ENCODE measurements at places on chromosomes 2 and 18.

DNA sequence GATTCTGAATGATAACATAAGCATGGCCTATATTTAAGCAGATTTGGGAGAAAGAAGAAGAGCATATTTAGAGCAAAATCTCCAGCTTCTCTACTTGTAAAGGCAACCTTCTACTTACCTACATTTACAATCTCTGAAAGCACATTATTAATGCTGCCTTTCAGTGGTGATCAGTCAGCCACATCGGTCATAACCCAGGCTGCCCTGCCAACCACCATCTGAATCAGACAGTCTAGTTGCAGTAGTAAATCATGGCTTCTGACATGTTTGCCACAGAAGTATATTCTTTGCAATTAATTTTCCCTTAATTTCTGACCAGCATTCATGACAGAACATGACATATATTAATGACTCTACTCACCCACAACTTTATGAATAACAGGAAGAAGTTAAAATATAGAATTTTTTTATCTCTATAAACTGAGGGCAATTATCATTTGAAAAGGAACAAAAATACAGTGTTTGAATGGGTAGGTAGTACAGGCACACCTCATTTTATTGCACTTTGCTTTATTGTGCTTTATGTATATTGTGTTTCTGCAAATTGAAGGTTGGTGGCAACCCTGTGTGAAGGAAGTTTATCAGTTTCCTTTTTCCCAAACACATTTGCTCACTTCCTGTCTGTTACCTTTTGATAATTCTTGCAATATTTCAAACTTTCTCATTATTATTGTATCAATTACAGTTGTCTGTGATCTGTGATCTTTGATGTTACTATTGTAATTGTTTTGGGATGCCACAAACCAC, 531.6 kb upstream of the CHAC2 start:
- DNase-seq = no peak

DNA sequence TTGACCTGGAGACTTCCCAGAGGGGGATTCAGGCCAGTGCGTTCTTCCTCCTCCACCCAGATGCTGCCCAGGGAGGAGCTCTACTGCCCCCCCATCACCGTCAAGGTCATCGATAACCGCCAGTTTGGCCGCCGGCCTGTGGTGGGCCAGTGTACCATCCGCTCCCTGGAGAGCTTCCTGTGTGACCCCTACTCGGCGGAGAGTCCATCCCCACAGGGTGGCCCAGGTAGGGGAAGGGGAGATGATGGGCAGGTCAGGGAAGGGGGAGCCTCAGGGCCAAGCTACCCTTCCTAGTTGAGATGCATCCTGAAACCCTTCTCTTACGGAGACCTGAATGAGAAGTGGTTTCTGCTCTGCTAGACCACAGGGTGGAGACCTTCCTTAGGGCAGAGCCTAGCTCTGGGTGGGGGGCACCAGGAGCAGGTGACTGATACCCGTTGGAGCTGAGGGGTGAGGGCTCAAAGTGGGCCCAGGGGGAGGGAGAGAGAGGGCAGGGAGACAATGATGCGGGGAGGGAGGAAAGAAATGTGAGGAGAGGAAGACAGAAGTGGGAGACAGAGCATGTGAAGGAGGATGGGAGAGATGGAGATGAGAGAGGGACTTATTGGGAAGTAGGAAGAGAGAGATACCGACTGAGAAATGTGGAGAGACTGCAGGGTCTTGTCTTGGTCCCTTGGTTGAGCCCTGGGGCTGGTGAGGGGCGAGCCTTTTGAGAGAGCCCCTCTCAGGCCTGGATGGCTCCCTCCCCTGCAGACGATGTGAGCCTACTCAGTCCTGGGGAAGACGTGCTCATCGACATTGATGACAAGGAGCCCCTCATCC, 159.4 kb downstream of the DYSF start:
- DNase-seq = no peak

DNA sequence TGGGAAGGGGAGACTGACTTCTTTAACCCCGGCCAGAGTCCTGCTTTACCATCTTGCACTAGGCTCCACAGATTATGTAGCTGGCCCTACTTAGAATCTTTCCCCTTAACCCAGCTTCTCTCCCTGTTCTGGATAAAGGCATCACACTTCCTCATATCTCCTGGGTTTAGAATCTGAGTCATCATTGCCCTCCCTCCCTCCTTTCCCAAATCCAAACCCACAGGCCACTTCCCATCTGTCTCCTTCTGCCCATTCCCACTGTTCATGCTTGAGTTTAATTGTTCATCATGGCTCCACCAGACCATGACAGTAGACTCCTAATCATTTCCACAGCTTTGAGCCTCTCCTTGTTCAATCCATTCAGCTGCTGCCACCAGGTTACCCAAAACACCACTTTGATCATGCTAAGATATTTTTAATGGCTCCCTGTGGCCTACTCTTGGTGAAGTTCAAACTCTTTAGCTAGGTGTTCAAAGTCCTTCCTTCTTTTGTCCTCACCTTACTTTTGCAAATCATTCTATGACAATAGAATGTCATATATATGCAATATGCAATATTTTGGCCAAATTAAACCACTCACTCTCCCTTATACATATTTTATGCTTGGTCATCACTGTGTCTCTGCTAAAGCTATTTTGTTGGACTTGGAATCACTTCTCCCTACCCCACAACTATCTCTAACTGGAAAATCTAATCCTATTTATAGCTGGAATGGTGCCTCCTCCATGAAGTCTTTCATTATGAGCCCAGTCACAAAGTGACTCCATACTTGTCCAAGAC, 5.5 kb downstream of the PDE11A start:
- no peak for DNase-seq

- DNase-seq = no peak
These were observed 311.1 kb downstream of the NRXN1 start for GRCh38 chr2:50720697-50721315.

- no peak for DNase-seq
These were observed 271.6 kb upstream of the RND3 start for GRCh38 chr2:150759106-150759505.

- DNase-seq = no peak
These were observed 80.2 kb upstream of the PHLPP1 start for GRCh38 chr18:62634979-62635630.

GRCh38 chr2:128772671-128773070, 454.0 kb upstream of the HS6ST1 start:
- DNase-seq = no peak

DNA sequence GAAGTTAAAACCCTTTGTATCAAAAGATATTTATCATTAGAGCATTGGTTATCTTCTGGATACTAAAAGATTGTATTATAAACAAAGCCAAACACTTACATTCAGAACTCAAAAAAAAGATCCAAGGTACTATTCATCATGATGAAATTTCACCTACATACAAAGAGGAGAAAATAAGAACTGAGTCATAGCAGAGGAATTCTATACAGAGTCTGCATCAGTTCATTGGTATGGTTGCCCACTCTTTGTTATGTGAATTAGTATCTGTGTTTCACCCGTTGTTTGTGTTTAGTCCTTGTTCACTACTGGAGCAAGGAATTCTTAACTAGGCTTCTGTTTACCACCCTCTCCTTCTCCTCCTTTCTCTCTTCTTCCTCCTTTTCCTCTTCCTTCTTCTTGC, 157.9 kb downstream of the LNPK start:
- DNase-seq = no peak

GRCh38 chr2:15059870-15060512, 427.5 kb downstream of the LRATD1 start:
- DNase-seq = no peak

DNA sequence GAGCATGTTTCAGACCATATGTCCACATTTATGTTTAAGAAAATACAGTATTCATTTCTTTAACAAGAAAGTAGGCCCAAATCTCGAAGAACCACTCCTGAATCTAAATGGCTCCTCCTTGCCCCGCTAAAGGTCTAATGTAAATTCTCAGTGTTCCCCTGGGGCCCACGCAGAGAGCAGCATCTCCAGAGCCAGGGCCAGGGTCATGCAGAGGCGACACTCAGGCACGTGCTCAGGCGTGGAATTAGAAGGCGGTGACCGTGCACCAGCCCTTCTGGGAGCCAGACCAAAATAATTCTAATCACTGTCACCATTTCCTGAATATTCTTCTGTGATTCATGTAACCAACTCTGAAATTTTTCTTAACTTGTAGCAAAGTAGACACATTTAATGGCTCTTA, 68.3 kb upstream of the MYT1L start:
- no peak for DNase-seq

GRCh38 chr2:157261199-157261782, 3.8 kb downstream of the GALNT5 start:
- DNase-seq = no peak

DNA sequence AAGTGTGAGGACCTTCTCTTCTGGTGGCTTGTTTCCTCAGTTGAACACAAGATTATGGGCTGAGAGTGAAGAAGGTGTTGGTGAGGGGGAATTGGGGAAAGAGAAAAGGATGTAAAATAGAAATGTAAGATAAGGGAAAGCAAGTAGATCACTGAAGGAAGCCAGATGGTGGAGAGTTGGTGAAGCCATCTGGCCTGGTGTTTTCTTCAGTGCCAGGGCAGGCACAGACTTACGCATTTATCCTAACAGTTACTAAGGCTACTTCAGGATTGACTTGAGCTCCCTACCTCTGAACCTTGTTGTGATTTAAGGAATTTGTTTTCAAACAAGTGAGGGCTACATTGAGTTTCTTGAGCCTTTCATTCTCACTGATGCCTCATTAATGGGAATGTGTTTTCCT, 113.8 kb downstream of the GALNT1 start:
- DNase-seq = no peak

GRCh38 chr2:38702413-38702812, 36.5 kb downstream of the GALM start:
- DNase-seq = no peak

- no peak for DNase-seq
These were observed 4.2 kb downstream of the PXDN start for GRCh38 chr2:1739961-1740715.

- no peak for DNase-seq
These were observed 52.2 kb downstream of the VAPA start for GRCh38 chr18:9965711-9966624.

GRCh38 chr2:180829836-180830235, 150.6 kb upstream of the UBE2E3 start:
- DNase-seq = no peak

DNA sequence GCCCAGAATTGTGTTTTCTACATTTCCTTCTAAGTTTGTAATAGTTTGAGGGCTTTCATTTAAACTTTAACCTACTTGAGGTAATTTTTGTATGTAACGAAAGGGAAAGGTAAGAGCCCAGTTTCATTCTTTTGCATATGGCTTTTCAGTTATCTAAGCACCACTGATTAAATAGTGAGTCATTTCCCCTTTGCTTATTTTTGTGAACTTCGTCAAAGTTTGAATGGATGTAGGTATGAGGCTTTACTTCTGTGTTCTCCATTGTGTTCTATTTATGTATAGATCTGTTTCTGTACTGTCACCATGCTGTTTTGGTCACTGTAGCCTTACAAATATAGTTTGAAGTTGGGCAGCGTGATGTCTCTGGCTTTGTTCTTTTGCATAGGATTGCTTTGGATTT, 944.8 kb upstream of the CNTNAP5 start:
- DNase-seq = no peak

DNA sequence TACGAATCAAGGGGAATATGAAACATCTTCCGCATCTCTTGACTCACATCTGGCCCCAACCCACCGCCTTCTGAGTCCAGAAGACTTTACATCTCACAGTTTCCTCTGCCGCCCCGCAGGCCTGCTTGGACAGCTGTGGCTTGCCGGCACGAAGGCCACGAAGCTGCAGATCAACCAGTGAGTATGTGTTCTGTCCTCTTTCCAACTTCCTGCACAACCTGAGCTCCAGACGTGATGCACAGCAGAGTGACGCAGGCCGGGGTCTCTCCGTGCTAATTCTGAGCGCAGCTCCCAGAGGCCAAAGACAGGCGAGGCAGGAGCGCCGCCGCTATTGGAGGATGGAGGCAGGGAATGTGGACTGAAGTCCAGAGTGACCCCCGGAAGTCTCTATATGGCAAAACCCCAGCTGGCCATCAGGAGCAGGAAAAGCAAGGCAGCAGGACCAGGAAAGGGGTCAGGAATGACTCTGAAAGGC, 93.5 kb downstream of the ZCCHC2 start:
- no peak for DNase-seq

- no peak for DNase-seq
These were observed 330.8 kb downstream of the TXNL1 start for GRCh38 chr18:56307354-56308170.

- no peak for DNase-seq
These were observed 37.4 kb upstream of the GPC1 start for GRCh38 chr2:240397924-240398645.
